ENCODE measurements at places on chromosomes 11 and 22.

DNA sequence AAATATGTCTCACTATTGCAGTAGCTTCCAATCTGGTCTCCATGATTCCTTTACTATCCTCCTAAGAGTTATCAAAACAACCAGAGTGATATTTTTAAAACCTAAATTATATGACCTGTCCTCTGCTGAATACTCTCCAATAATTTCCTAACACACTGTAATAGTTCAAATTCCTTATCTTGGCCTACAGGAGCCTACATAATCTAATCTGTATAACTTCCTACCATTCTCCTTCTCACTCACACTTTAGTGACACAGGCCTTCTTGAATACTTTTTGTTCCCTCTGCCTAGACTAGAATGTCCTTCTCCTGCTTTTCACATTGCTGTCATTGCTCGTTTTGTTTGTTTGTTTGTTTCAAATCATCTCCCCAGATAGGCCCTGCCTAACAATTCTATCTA lies 9.4 kb downstream of the FHIP1B start:
- DNase-seq, result no peak

DNA sequence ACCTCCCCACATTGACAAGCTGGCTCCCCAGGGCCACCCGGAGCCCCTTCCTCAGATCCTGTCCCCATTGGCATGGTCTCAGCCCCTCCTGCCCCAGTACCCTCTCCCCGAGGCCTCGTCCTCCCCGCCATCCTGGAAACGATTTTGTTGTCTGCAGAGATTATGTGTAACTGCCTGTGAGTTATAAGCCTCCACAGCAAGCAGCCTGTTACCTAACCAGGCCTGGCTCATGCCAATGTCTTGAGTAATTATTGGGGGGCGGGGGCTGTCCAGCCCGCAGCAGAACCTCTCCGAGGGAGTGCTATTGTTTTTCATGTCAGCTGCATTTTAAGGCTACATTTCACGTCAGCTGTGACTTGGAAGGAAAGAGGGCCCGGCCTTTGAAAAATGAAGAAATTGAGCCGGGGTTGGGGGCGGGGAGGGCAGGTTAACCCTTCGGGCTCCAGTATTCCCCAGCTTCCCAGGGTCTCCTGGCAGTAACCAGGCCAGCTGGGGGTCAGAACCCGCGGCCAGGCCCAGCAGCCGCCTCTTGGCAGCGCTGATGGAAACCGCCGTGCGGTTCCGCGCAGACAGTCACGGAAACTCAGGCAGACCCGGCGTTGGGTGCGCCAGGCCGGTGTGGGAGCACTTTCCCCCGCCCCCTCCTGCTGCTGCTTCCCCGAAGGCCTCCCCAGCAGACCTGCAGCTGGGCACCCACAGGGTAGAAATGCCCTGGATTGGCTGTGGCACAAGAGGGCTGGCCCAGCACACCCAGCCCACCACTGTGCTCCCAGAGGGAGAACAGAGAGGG lies 59.5 kb downstream of the CDKN1C start:
- peak; percentile 81 for DNase-seq

GRCh38 chr11:59183771-59184170 lies 11.8 kb downstream of the DTX4 start:
- DNase-seq, result no peak

- no peak for DNase-seq
These were observed 18.4 kb downstream of the B3GAT1 start for GRCh38 chr11:134393638-134394037.

DNA sequence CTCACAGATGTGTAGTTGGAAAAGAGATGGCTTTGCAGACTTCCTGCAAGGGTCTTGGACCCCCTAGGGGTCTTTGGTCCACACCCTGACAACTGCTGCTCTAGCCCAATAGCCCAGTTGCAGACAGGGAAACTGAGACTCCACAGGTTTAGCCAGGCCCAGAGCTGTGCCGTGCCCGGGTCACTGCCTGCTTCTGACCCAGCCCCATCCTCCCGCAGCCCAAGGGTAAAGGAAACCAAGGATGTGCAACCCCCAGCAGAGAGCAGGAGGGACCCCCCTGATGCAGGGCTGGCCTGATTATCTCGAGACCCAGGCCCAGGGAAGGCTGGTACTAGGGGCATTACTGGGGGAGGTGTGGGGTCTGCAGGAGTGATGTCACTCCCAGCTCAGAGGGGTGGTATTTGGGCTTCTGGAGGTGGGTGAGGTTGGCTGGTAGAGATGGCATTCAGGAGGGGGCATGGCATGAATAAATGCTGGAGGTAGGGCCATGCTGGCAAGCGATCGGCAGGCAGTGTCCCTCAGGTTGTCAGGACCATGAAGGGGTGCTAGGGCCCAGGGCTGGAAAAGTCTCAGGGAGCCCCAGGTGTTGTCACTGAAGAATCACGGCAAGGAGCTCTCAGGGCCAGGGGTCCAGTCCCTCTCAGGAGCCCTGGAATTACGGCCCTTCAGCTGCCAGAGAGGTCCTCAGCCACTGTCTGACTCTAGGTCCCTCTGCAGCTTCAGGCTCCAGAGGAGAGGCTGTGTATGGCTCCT lies 21.1 kb downstream of the MYO7A start:
- no peak for DNase-seq

DNA sequence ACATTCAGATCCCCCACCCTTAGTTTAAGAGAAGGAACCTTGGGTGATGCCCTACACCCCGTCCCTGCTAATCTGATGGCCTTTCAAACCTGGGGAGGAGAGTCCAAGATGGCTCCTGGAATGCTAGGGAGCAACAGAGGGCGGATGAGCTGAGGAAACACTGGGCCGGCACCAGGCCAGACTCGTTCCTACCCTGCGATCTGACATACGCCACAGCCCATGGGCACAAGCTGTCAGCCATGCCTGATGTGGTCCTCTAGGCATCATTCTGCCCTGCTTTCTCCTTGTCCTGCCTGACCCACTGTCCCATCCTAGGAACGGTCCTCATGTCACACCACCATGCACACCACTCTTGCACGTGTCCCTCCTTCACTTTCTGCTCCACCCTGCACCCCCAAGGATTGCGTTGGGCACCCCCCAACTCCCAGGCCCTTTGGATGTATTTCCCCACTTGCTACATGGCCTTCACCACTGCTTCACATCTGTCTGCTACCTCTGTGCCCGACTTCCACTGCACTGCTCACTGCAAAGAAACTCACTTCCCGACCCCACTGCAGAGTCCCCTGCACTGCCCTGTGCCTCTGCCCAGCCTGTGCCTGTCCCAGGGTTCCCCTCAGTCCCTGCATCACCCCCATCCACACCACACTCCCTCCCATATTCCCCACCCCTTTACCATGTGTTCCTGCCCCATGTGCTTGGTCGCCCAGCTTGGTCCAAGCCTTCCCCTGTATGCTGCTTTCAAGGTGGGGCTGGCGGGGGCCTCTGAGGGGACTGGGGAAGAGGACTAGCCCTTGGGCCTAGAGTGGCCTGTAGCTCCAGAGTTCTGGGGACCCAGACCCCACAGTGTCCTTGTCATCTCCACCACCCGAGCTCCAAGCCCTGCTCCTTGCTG lies 29.2 kb downstream of the USP35 start:
- DNase-seq, result no peak

- DNase-seq, result no peak
These were observed 19.8 kb upstream of the PPP2R1B start for GRCh38 chr11:111785886-111786412.

DNA sequence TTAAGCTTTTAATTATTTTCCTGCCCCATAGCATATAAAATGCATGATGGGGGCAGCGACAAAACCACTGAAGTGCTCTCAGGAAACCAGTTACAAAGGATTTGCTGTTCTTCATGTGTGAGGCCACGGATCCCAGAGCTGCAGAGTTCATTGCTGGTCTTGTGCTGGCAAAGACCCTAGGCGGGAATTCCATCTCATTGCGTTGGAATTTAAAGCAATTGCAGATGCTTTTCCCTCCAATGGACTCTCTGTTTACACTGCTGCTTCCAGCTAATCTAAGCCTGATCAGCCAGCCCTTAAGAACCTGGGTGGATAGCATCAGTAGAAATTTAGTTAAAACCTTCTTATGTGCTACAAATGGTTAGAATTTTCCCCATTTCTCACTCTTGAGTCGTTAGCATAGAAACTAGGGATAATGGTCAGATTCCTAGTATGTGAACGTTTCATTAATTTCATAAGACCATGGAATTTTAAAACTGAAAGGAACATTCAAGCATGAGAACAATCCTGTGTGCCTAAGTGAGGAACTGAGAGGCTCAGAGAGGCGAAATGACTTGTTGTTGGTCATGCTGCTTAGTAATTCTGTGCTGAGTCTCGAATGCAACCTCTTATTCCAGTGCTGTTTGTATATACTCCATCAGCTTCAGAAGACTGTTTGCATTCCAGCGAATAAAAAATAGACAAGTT lies 36.1 kb upstream of the ADSL start:
- peak; percentile 54 for DNase-seq

GRCh38 chr11:69508974-69509373 lies 27.5 kb downstream of the LINC01488 start:
- DNase-seq, result no peak

All from brain pericyte (primary cell).